ENCODE measurements at places on chromosomes 4 and X. TPM values are rescaled to one million over a fixed set of nuclear protein-coding genes. Genes with fewer than 3 reads are reported as not detected.

Gene GAB3
- polyA plus RNA-seq: 1.6 TPM

Gene CITED1
- 0.46 TPM for polyA plus RNA-seq

Gene FMR1
- 26.4 TPM for polyA plus RNA-seq

Gene PDLIM5
- 64.4 TPM for polyA plus RNA-seq

Gene FGF2
- polyA plus RNA-seq: 12.6 TPM

Gene F11
- polyA plus RNA-seq: 1.1 TPM

Gene SMIM10L2A
- not detected for polyA plus RNA-seq

Gene HPGD
- 89.7 TPM for polyA plus RNA-seq

Gene STATH
- not detected for polyA plus RNA-seq

Gene NLRP2B
- not detected for polyA plus RNA-seq
